Fibroblast of lung (primary cell): ENCODE measurements at places on chromosomes 2 and 18. TPM values are rescaled to one million over a fixed set of nuclear protein-coding genes. Genes with fewer than 3 reads are reported as not detected.

The IL36B gene
- not detected in 2 replicates for total RNA-seq

The CELF4 gene
- 0.17 TPM in 1 of 2 replicates, not detected in the other for total RNA-seq

The NR4A2 gene
- 0.17 and 0.26 TPM in 2 replicates for total RNA-seq

The CGREF1 gene
- 2.3 and 10.0 TPM in 2 replicates for total RNA-seq

The GPR39 gene
- total RNA-seq: 0.26 and 1.3 TPM in 2 replicates

The TXNL4A gene
- total RNA-seq: 21.1 and 39.5 TPM in 2 replicates

The IGFBP5 gene
- 783 and 1,100 TPM in 2 replicates for total RNA-seq

The CENPO gene
- total RNA-seq: 3.3 and 9.1 TPM in 2 replicates

The GALR1 gene
- not detected in 2 replicates for total RNA-seq

The MC5R gene
- total RNA-seq: not detected in 2 replicates

The CUL3 gene
- 63.4 and 69.7 TPM in 2 replicates for total RNA-seq

The ALLC gene
- total RNA-seq: not detected in 2 replicates

The CIAO1 gene
- 85.3 and 101 TPM in 2 replicates for total RNA-seq

The NMUR1 gene
- under 0.01 and 0.50 TPM in 2 replicates for total RNA-seq

The C2orf74 gene
- 20.5 and 21.5 TPM in 2 replicates for total RNA-seq

The BOK gene
- total RNA-seq: 38.5 and 42.4 TPM in 2 replicates

The SLC11A1 gene
- total RNA-seq: 0.17 and 0.26 TPM in 2 replicates

The ZNF892 gene
- 6.2 and 7.3 TPM in 2 replicates for total RNA-seq

The CFC1 gene
- total RNA-seq: not detected in 2 replicates

The CTNNA2 gene
- total RNA-seq: not detected in 2 replicates

The VSNL1 gene
- 1.2 and 1.3 TPM in 2 replicates for total RNA-seq

The MTLN gene
- total RNA-seq: 51.9 and 74.2 TPM in 2 replicates

The TNFAIP6 gene
- 33.1 and 53.8 TPM in 2 replicates for total RNA-seq

The MTA3 gene
- 27.2 and 31.0 TPM in 2 replicates for total RNA-seq

The C1D gene
- 21.3 and 28.8 TPM in 2 replicates for total RNA-seq

The C2orf49 gene
- total RNA-seq: 23.4 and 28.4 TPM in 2 replicates

The GREB1 gene
- 0.51 and 2.0 TPM in 2 replicates for total RNA-seq

The NPHP1 gene
- 5.0 and 5.6 TPM in 2 replicates for total RNA-seq

The MC2R gene
- total RNA-seq: not detected in 2 replicates

The RIT2 gene
- total RNA-seq: not detected in 2 replicates

The SYT4 gene
- total RNA-seq: not detected in 2 replicates

The NBAS gene
- 124 and 133 TPM in 2 replicates for total RNA-seq

The NPPC gene
- not detected in 2 replicates for total RNA-seq

The KCNF1 gene
- 0.51 and 2.6 TPM in 2 replicates for total RNA-seq

The NCK2 gene
- total RNA-seq: 25.4 and 30.8 TPM in 2 replicates

The LYG2 gene
- total RNA-seq: not detected in 2 replicates

The ACTG2 gene
- 4.1 TPM in 2 replicates for total RNA-seq

The TAF4B gene
- total RNA-seq: 2.0 and 2.6 TPM in 2 replicates

The TUBB8B gene
- not detected in 2 replicates for total RNA-seq

The SKOR2 gene
- not detected in 2 replicates for total RNA-seq

The CTAGE1 gene
- under 0.01 TPM in 1 of 2 replicates, not detected in the other for total RNA-seq

The OR6B2 gene
- not detected in 2 replicates for total RNA-seq

The SPC25 gene
- 0.99 TPM in 1 of 2 replicates, not detected in the other for total RNA-seq

The RALB gene
- 46.2 and 58.3 TPM in 2 replicates for total RNA-seq

The CFAP221 gene
- 0.26 TPM in 1 of 2 replicates, not detected in the other for total RNA-seq

The FNDC4 gene
- total RNA-seq: 12.8 and 18.3 TPM in 2 replicates

The RGPD4 gene
- total RNA-seq: under 0.01 TPM in 1 of 2 replicates, not detected in the other

The BOLL gene
- total RNA-seq: not detected in 2 replicates

The IL1RL1 gene
- total RNA-seq: 0.50 and 4.6 TPM in 2 replicates
